ENCODE measurements at places on chromosomes 3 and 15.

- no peak for DNase-seq
Observed at GRCh38 chr15:35445891-35446290, 100.1 kb downstream of the DPH6 start.

DNA sequence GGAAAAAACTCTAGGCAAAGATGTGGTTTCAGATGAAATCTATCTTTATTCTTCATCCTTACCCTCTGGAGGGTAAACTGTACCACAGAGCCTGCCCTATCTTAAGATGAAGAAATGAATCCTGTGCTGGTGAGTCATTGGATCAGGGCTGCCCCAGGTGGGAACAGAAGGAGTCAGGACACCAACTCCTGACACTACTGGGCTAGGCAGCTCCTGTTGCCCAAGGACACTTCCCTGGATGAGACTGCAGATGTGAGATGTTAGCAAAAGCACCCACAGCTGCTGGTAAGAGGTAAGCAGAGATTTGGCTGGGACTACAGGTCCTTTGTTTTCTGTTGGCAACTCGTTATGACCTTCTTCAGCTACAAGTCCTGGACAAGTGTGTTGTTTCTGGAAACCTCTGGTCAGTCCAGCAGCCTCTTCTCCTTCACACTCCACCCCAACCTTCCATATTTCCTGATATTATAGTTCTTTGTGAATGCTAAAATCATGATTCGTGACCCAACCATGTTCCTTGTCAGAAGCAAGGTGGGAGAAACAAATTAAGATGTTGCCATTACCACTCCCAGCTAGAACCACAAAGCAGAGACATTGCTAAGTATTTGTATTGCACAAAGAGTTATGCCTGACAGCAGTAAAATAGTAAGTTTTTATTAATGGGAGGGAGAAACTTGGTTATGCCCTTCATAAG, 104.2 kb upstream of the TGFBR2 start:
- DNase-seq: no peak

GRCh38 chr3:89221924-89222323, 114.5 kb downstream of the EPHA3 start:
- no peak for DNase-seq

- no peak for DNase-seq
Observed at GRCh38 chr3:72085036-72085435, 300.1 kb upstream of the PROK2 start.

GRCh38 chr15:82570721-82571508, 30.7 kb upstream of the RPS17 start:
- no peak for DNase-seq

- DNase-seq: no peak
Observed at GRCh38 chr15:34737477-34737876, 17.3 kb downstream of the GJD2 start.

GRCh38 chr3:197420115-197420514, 121.7 kb upstream of the DLG1 start:
- DNase-seq: no peak

DNA sequence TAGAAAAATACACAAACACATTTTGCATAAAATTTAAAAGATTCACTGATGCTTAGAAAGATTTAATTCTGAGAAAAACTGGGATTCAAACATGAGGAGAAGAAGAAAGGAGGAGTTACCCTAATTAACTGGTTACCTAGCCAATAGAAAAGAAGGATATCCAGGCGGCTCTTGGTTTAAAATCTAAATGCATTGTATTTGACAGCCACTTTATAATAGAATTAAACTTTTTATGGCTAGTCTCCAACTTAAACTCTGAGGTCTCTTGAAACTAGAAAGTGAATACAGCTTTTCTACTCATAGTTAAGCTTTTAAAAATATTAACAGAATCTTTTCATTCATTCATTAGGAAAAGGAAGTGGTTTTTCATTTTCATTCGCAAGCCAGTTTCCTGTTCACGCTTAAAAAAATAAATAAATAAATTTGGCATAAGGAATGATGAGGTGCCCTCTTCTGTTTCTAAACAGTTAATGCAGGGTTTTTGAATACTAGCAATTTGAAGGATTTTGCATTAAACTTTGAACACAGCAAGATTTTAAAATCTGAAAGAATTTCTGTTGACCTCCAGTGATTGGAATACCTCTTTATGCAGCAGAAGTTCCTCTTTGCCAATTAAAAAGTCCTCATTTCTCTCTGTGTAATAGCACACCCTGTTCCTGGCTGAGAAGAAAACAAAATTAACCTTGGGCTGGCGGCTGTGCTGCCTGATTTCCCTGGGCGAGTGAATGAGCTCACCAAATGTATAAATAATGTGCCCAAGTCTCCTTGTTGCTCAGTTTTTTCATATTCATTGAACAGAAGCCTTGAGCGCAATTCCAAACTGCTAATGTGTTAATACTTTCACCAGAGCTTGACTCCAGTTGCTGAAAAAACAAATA, 105.1 kb downstream of the ZMAT3 start:
- DNase-seq: no peak

GRCh38 chr3:14391033-14391432, 11.4 kb upstream of the SLC6A6 start:
- no peak for DNase-seq

DNA sequence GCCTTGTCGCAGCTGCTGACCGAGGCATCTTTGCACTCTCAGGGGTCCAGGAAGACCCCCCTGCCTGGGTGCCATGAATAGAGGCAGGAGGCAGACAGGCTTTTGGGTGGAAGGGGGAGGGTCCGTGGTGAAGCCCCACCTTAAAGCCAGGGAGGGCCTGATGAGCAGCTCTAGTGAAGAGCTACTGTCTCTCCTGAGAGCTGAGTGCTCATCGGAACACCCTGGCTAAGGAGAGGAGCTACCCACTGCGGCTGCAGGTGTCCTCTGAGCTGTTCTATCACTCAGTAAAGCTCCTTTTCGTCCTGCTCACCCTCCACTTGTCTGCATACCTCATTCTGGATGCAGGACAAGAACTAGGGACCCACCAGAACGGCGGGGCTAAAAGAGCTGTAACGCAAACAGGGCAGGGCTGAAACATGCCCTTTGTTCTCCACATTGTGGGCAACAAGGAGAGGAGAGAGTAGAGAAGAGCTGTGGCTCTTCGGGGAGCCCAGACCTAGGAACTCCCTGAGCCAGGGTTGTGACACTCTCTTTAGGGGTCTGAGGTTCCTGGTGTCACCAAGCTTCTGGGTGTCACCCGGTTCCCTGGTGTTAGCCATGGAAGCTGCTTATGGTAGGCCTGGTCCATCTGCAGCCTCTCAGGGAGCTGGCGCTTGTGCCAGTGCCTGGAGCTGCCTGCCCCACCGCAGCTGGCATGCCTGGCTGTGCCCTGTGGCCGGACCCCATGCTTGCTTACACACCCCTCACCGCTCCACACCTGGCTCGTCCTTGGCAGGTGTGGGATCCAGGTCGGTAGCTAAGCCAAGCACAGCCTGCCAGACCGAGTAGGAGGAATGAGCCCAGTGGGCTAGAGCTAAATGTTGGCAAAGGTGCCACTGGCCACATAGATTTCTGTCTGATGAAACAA, 26.2 kb upstream of the TFG start:
- DNase-seq: no peak
